ENCODE measurements at places on chromosomes 12 and 14. TPM values are rescaled to one million over a fixed set of nuclear protein-coding genes. Genes with fewer than 3 reads are reported as not detected.

DNA sequence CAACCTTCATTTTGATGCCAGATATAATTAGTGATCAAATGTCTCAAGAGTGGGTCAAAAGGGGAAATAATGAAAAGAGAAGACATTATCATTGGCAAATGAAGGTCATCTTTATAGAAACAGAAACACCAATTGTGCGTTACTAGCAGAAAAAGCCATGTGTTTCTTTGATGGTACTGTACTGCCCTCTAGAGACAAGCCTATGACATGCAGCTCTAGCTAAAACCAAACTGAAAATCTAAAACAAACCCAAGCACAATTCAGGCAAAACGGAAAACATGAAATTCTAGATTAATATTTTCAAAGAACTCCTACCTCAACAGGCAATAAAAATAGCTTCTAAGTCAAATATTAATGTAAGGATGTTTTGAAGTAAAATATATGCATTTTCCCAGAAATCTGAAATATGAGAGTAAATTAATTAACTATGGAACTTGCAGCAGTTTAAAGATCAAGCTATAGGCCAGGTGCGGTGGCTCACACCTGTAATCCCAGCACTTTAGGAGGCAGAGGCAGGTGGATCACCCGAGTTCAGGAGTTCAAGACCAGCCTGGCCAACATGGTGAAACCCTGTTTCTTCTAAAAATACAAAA is 115.4 kb downstream of the KLHL28 start:
- peak; percentile 20 for DNase-seq

DNA sequence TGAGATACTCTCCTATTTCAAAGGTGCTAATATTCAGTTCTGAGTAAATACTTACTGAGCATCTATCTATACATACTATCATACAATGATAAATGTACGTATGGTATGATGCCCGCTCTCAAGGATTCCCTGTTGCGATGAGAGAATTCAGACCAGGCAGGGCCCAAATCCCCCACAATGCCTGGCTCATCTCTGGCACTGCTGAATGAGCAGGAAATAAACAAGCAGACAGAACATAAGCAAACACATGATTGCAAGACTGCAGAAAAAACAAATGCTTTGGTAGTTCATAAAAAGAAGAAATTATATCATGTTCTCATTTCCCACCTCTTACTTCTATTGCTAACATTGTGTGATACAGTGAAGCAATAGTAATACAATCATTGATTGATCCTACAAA is 77.2 kb upstream of the DUSP6 start:
- no peak for DNase-seq

- no peak for DNase-seq
Measured at GRCh38 chr12:1680804-1681492, 9.9 kb upstream of the ADIPOR2 start.

GRCh38 chr12:31900271-31900670 is 58.9 kb upstream of the RESF1 start:
- peak; percentile 54 for DNase-seq

DNA sequence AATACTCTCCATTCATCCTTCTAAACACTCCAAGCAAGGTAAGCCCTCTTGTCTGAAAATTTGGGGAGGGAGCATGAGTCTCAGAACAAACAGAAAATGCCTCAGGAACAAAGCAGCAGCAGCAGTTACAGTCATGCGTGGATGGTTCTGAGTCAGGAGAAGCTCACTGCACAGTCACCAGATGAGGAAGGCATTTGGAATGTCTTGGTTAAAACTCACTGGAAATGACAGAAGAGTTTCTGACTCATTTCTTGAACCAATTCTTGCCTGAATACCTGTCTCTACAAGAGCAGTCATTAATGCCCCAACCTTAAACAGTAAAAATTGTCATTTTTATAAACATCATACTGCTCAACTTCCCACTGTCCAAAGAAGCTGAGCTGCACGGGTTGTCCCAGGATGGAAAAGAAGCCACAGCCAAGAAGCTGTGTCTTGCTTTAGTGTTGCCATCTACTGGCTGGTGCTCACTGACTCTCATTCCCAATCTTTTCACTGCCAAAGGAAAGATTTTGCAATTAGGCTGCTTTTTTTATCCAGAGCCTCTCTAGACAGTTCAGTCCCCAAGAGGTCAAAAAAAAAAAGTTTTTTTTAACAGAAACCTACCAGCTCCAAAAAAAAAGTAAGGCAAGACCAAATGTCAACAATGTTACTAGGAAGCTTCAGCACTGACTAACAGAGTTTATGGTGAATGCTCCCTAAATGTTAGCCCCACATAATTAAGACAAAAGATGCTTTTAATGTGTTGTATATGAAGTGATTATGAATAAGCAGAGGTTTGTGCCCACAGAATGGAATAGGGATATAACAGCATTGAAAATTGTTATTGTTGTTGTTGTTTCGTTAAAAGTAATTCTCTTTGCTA is 40.4 kb downstream of the KICS2 start:
- peak; percentile 98 for DNase-seq

GRCh38 chr12:70883855-70884254 is 36.7 kb downstream of the PTPRR start:
- DNase-seq: no peak

Gene NANOG
- not detected for total RNA-seq
